Activated CD4-positive, alpha-beta T cell treated with anti-CD3 and anti-CD28 coated beads for 36 hours (primary cell): ENCODE measurements at places on chromosomes 11 and 22. TPM values are rescaled to one million over a fixed set of nuclear protein-coding genes. Genes with fewer than 3 reads are reported as not detected.

DNA sequence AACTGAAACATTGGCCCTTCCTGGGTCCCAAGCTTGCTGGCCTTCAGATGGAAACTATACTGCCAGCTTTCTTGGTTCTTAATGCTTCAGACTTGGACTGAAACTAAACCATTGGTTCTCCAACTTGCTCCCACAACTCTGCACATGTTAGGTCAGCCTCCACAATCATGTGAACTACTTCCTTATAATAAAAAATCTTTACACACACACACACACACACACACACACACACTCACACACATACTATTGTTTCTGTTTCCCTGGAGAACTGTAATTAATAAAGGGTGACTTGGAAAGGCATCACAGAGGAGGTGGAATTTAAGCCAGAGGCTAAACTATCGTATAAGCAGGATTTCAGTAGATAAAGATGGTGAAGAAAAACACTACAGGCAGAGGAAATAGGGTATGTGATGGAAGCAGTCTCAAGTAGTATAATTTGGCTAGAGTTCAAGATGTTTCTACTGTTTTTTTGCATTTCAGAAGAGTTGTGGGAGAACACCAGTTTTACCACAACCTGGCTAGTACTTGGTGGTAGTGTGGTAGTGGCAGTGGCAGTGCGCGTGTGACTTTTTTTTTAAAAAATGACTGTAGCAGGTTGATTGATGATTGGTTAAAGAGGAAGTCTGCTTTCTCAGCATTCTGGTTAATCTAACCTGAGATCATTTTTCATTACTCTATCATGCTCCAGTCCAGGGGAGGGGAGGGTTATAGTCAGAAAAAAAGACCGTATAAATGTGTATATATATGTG lies 70.1 kb downstream of the PDE3B start:
- DNase-seq, result peak; percentile 40
- H3K4me3 ChIP-seq, result peak overlapping the region; percentile 23
- peaks cover 19% of the 10 kb centered on the region for H3K36me3 ChIP-seq
- H3K27me3 ChIP-seq, result no peaks in the 10 kb centered on the region

GRCh38 chr11:45890886-45891550 lies 5.6 kb downstream of the MAPK8IP1 start:
- H3K4me1 ChIP-seq, result no peaks in the 10 kb centered on the region
- no peak overlapping the region for H3K4me3 ChIP-seq
- H3K27ac ChIP-seq, result no peak overlapping the region
- H3K36me3 ChIP-seq, result no peaks in the 10 kb centered on the region

- no peak overlapping the region for H3K4me3 ChIP-seq
- peaks cover 19% of the 10 kb centered on the region for H3K4me1 ChIP-seq
- no peaks in the 10 kb centered on the region for H3K36me3 ChIP-seq
- H3K27me3 ChIP-seq, result peaks cover 63% of the 10 kb centered on the region
These were observed 1.9 kb downstream of the ELMOD1 start for GRCh38 chr11:107592813-107593212.

Gene CADM1
- 0.58 TPM for total RNA-seq
